ENCODE measurements at places on chromosomes 7 and 10.

DNA sequence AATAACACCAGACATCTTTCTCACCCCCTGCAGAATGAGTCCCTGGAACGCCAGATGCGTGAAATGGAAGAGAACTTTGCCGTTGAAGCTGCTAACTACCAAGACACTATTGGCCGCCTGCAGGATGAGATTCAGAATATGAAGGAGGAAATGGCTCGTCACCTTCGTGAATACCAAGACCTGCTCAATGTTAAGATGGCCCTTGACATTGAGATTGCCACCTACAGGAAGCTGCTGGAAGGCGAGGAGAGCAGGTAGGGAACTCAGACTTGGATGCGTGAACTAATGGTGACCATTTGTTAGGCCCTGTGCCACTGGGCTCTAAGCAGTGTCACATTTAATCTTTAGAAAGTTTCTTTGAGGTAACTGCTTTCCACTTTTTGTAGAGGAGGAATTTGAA lies 7.1 kb downstream of the VIM start:
- DNase-seq: no peak

DNA sequence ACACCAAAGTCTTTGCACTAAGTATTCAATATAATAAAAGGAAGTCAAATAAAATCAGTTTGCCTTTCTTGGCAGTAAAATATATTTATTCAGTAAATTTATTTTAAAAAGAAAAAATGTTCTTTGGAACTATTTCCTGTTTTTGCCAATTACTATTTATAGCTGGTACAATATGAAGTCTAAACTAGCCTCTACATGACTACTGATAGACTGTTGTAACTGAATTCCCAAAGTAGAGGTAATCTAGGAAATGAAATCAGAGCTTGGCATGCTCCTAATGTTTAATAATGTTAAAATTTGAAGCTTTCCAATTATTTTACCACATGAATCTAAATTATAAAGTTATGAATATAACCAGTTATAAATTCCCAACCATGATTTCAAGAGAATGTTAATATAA lies 385.5 kb downstream of the SEMA3D start:
- DNase-seq: no peak

GRCh38 chr7:33776788-33777187 lies 128.6 kb upstream of the BMPER start:
- DNase-seq: no peak

DNA sequence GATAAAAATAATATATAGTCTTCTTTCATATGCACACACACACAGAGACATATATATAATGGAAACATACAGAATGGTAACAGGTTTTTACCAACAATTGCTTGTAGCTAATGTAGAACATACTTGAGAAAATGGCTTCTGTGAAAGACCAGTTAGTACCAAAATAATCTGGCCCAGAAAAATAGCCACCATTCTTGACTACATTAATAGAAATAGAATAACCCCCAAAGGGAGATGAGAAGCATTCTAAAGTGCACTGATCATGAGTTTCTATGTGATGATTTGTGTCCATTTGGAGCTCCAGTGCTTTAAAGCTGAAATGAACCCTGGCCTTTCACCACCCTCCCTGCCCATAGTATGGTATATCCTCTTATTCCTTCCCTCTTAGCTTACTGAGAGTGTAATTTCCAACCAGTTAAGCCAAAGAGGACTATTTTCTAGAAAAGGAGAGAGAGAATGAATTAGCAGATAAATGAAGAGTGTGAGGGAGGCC lies 22.9 kb upstream of the IFIT2 start:
- DNase-seq: no peak

DNA sequence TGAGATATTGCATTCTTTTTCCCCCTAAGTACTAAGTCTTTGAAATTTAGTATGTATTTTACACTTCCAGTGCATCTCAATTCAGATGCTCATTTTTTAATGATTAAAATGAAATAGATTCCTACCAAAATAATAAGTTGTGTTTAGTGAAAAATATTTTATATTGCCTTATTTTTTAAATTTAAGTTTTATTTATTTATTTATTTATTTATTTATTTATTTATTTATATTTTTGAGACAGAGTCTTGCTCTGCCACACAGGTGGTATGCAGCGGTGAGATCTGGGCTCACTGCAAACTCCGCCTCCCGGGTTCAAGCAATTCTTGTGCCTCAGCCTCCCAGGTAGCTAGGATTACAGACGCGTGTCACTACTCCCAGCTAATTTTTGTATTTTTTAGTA lies 95.5 kb downstream of the RPS24 start:
- DNase-seq: no peak

DNA sequence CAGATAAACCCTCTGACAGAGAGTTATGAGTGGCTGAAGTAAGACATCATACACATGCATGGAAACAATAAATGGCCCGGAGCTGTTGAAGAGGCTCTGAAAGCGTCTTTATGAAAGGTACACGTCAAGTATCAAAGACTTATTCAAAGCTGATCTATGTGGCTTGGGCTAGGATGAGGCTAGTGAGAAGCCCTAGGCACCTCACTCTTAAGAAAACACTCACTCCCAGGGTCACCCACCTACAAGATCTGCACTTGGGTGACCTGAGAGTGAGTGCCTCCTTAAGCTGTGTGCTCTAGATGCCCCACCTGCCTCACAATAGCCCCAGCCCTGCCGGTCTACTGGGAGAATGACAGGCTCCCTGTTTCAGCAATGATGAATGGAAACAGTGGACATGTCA lies 1.1 kb upstream of the GIMAP1 start:
- DNase-seq: no peak

- DNase-seq: no peak
Measured at GRCh38 chr7:51328351-51328801, 11.8 kb upstream of the COBL start.

DNA sequence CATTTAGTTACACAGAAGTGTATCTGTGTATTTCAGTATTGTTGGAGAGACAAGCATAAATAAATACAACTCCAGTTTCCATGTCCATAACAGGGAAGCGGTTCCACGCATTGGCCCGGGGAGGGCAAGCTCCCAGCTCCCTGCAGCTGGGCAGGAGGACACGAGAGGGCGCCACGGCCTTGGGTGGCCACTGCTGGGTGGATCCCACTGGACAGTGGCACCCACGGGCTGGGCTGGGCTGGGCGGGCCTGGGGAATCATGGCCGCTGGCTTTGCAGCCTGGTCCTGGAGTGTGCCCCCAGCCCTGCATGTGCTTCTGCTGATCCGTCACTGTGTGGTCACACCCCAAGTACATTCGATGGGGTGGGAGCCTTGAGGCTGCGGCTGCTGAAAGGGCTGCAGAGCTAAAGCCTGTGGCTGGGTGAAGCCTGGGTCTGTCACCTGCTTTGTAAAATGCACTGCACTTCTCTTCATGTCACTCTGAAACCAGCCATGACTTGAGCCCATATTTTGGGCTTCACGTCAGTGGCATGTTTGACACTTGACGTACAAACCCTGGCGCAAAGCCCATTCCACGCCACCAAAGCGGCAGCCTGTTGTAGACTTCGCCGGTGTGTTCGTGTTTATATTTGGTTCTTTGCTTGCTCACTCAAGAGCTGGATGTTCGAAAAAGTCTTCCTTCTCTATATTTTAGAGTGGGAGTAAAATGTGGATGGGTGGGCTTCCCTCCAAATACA lies 27.5 kb downstream of the LRRC27 start:
- DNase-seq: no peak

DNA sequence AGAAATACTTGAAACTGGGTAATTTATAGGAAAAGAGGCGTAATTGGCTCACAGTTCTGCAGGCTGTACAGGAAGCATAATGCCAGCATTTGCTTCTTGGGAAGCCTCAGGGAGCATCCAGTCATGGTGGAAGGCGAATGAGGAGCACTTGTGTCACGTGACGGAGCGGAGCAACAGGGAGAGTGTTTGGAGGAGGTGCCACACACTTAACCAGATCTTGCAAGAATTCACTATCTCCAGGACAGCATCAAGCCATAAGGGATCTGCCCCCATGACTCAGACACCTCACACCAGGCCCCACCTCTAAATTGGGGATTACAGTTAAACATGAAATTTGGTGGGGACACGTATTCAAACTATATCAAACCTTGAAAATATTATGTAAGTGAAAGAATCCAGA lies 89.3 kb downstream of the WIPF3 start:
- no peak for DNase-seq

GRCh38 chr7:28853150-28853549 lies 105.0 kb downstream of the TRIL start:
- DNase-seq: no peak

DNA sequence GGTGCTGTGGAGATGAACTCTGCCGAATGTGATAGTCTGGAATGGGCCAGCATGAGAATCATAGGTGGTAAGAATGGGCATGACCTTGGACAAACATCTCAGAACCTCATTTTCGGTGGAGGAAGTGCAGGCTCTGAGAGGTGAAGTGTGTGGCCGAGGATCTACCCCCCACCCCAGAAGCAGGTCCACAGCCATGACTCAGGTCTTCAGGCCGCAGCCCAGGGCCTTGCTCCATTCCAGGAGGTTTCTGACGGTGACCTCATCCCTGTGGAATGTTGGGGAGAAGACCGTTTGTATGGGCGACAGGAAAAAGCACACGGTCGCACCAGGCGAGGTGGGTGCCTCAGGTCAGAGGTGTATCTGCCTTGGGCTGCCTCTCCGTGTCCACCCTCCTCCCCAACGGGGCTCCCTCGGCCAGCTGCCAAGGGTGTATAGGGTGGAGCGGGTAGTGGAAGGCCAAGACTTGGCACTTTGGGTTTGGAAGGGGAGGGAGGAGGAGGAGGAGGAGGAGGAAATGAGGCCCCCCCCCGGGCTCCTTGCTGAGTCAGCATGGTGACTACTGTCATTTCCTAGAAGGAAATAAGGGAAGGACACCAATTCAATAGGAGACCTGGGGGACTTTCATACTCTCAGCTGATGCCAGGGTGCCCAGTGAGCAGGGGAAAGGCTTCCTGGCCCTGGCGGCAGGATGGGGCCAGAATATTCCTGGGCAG lies 168.0 kb upstream of the RHEB start:
- peak; percentile 32 for DNase-seq

- no peak for DNase-seq
Measured at GRCh38 chr10:4013651-4014121, 228.7 kb upstream of the KLF6 start.

DNA sequence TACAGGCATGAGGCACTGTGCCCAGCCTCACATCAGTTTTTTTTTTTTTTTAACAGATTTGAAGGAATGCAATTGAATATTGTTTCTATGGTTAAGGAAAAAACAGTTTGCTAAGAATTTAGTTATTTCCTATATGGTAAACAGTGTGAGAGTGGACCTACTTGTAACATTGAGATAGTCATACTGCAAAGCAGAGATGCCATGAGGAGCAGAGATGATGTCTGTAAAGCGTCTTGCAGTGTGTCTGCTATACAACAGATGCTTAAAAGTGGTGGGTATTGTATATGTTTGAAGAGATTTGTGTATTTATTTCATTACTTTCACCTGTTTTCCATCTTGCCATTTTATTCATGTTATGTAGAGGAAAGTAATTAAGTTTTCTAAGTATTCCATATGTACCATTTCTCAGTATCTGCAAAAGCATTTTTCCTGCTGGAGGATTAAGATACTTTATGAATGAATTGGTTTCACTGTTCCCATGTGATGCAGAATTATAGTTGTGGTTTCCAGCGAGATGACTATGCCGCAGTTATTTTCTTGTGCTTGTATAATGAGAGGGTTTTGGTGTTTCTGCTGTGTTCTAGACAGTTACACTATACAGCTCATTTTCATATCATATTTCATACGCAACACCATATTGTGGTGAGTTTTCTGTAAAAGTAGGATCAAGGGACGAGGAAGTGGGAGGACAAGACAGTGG lies 26.6 kb downstream of the TET1 start:
- no peak for DNase-seq

GRCh38 chr10:15262036-15262713 lies 93.7 kb upstream of the NMT2 start:
- DNase-seq: no peak

DNA sequence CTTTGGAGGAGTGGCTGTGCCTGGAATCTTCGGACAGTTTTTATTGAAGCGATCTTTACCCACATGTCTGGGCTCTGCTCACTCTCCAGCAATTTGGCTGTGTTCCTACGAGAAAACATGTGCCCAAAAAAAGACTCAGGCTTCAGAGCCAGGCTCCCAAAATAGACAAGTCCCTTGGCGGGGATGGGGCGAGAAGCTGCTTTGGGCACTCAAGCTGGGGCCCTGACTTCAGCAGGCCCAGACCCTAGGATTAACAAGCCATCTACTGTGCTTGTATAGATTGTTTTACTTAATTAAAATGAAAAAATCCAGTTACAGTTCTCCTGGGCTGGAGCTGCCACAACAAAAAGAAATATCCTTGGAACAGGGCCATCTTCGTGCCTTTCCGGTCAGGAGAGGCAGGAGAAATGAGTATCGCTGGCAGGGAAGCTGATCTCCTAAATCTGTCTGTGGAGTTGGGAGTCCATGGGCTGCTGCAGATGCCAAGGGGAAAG lies 51.4 kb upstream of the PDCD4 start:
- no peak for DNase-seq

- no peak for DNase-seq
Measured at GRCh38 chr7:86932038-86932512, 127.4 kb downstream of the ELAPOR2 start.

DNA sequence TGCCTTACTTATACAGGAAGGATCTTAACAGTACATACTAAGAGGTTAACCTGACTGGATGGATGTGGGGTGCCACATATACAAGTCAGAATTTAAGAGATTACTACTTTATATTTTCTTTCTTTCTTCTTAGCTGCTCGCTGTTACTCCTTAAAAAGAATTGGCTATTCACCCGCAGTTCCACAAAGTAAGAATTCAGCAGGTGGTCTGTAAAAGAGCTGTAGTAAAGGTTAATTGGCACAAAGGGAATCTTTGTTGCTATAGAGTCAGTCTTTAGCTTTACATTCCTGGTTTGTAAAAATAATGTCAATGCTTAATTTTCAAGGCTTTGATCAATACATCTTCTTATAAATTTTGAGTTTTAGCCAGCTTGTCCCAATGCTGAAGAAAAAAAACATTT lies 43.2 kb downstream of the RALA start:
- DNase-seq: no peak

DNA sequence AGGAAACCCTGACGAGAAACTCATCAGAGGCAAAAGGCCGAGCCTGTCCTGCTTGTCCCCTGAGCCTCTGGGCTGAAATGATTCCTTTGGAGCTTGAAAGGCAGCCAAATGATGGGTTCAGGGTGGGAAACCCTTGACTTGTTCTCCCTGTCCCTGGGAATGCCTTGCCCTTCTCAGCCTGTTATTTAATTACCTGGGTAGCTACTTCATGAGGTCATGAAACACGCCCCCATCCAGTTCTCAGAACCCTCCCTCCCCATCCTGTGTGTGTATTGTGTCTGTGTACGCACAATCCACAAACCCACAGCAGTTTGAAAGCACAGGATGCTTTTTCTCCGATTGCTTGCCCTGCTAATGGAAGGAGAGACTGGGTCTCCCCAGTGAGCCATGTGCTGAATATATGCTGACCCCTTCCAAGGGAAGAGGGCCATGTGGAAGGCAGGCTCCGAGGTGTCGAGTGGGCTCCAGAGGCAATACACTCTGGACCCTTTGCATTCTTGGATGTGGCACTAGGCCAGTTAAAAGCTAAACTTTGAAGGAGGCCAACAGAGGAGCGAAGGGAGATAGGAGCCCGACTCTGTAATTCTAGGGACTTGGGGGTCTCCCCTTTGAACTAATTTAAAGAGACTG lies 10.6 kb downstream of the DUSP5 start:
- no peak for DNase-seq

All from GOT3 (cell line).